Stimulated activated CD4-positive, alpha-beta T cell treated with anti-CD3 and anti-CD28 coated beads, Interleukin-4, amount 100 ng/mL, for 48 hours (primary cell): ENCODE measurements at places on chromosomes 12 and 14.

- peak; percentile 4 for DNase-seq
Measured at GRCh38 chr12:12891080-12891880, at the start of gene GPRC5A. Gene GPRC5A, plus strand, starts transcription at chr12:12891562. Its CDS starts 16,688 bp downstream, at chr12:12908250.

- DNase-seq, result no peak
Measured at GRCh38 chr12:120132863-120133385, 16.4 kb upstream of the RAB35 start.

- DNase-seq, result no peak
Measured at GRCh38 chr14:21084998-21085853, 13.2 kb downstream of the ZNF219 start.

GRCh38 chr14:83467811-83468210 is 1934.2 kb upstream of the SEL1L start:
- no peak for DNase-seq

- DNase-seq, result no peak
Measured at GRCh38 chr12:88579161-88579517, 1.1 kb downstream of the KITLG start.

GRCh38 chr12:84648425-84648824 is 264.2 kb downstream of the SLC6A15 start:
- no peak for DNase-seq

- no peak for DNase-seq
Measured at GRCh38 chr12:93234641-93235040, 143.1 kb upstream of the NUDT4 start.

DNA sequence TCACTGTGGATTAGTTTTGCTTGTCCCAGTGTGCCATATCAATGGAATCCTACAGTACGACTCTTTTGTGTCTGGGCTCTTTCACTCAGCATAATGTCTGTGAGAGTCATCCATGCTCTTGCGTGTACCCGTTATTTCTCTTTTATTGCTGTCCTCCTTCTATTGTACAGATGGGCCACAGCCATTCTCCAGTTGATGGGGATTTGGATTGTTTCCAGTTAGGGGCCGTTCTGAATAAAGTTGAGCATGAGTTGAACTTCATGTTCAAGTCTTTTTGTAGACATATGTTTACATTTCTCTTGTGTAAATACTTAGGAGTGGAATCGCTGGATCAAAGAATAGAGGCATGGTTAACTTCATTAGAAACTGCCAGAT is 38.3 kb downstream of the MYO1H start:
- DNase-seq, result no peak
